GM12892 (cell line): ENCODE measurements at places on chromosomes 7 and 10.

GRCh38 chr7:88842201-88842600 is 46.7 kb upstream of the TEX47 start:
- no peak for DNase-seq

- DNase-seq = peak; percentile 80
These were observed 1.8 kb downstream of the SNCG start for GRCh38 chr10:86960003-86960862.

GRCh38 chr7:36360244-36360643 is 29.4 kb upstream of the ANLN start:
- DNase-seq = no peak

GRCh38 chr10:69663369-69663947 is 33.4 kb downstream of the FAM241B start:
- DNase-seq = no peak

DNA sequence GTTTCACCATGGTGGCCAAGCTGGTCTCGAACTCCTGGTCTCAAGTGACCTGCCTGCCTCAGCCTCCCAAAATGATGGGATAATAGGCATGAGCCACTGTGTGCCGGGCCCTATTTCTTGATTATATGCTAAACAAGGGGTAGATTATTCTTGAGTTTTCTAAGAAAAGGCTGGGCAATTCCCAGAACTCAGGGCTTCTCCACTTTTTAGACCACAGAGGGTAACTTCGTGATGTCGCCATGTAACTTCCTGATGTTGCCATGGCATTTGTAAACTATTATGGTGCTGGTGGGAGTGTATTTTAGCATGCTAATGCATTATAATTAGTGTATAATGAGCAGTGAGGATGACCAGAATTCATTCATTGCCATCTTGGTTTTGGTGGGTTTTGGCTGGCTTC is 35.8 kb downstream of the OTUD1 start:
- DNase-seq = no peak

DNA sequence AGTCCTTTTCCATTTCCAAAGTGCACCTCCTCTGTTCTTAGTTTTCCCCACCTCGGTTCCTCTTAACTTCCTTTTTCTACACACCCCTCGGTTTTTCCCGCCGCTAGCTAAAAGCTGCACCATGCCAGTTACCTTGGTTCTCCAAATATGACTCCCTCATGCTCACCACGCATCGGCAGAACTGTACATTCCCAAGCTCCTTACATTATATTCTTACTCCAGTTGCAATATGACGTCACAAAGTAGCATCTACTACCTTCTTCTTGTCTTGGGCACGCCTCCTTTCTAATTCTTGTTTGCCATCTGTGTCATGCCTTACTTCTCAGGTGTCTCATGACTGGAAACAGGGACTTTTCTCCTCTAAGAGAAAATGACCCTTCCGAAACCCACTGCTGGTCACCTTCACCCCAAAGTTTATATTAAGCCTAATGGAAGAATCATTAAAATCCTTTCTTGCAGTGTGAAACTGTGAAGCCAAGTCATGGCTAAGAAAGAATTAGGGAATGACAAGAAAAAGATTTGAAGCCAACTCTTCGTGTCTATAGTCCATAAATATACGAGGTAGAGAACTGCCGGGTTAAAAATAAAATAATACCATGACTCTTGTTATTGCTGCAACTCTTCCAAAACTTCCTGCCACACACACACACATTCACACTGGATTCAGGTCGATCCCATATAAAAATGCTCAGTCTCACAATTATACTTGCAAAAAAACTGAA is 1.7 kb downstream of the ESYT2 start:
- DNase-seq = no peak

GRCh38 chr10:63574011-63574410 is 52.8 kb downstream of the REEP3 start:
- DNase-seq = no peak

- peak; percentile 0 for DNase-seq
These were observed 12.2 kb upstream of the ZNF273 start for GRCh38 chr7:64890761-64891362.

GRCh38 chr7:130180571-130181262 is 24.5 kb downstream of the TMEM209 start:
- no peak for DNase-seq

GRCh38 chr10:6782378-6782777 is 202.3 kb upstream of the PRKCQ start:
- no peak for DNase-seq

GRCh38 chr10:111872591-111872990 is 311.0 kb downstream of the GPAM start:
- DNase-seq = no peak

GRCh38 chr7:19121977-19122588 is 4.6 kb upstream of the TWIST1 start:
- no peak for DNase-seq

DNA sequence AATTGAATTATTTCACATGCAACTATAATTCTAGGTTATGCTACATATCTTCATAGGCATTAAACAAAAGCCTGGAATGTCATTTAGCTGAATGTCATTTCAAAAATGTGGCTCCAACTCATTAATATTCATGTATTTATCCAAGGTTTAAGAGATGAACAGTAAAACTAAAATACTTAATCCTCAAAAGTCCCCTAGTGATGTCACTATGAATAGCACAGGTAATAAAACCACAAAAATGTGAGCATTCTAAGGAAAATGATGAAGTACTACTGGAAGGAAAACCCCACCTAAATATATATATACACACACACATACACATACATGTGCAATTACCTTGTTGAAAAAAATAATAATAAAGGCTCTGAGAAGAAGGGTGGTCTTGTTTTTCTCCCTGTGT is 154.4 kb upstream of the ASAH2 start:
- DNase-seq = no peak

DNA sequence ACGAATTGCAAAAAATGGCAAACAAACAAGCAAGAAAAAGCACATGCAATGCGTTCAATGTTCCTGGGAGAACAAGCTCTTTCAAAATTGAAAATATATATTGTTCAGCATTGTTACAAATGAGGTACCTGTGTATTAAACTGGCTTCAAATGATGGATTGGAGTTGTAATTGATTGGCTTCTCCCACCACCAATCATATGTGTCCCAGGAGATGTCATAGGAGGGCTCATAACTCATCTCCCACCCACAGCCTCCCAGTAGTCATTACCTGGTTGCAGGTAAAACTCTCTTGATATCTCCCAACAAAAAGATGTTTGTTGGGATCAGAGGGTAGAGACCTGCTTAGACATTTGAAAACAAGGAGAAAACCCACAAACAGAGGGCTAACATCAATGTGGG is 302.9 kb downstream of the BAMBI start:
- no peak for DNase-seq

DNA sequence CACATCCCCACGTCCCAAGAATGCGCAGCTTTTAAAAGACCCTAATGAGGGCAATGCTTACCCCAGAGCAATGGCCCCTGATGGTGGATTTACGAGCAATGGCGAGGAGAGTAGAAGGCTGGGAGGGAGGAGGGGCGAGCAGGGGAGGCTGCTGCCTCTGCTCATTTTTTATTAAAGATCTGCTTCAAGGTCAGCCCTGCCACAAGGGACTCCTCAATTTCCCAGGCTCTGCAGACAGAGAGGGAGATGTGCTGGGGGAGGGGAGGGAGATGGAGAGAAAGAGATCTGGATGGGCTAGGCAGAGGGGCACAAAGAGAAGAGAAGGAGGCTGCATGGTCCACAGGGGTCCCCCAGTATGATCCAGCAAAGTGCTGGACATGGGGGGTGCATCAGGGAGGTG is 7.8 kb upstream of the SRRM3 start:
- DNase-seq = no peak

DNA sequence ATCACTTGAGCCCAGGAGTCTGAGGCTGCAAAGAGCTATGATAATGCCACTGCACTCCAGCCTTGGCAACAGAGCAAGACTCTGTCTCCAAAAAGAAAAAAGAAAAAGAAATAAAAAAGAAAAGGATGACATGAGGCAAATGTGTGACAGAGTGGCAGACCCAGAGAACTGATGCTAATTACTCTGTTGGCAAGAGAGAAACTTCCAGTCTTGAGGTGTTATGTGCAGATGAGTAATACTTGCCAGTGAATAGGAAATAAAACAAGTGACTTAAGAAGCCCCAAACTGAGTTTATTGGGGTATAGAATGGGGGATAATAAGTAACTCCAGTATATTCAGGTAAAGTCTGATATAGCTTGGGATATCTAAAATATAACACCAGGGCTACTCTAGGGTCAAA is 9.5 kb upstream of the ANXA7 start:
- DNase-seq = no peak

GRCh38 chr7:143447466-143447865 is 4.2 kb downstream of the TAS2R60 start:
- no peak for DNase-seq

DNA sequence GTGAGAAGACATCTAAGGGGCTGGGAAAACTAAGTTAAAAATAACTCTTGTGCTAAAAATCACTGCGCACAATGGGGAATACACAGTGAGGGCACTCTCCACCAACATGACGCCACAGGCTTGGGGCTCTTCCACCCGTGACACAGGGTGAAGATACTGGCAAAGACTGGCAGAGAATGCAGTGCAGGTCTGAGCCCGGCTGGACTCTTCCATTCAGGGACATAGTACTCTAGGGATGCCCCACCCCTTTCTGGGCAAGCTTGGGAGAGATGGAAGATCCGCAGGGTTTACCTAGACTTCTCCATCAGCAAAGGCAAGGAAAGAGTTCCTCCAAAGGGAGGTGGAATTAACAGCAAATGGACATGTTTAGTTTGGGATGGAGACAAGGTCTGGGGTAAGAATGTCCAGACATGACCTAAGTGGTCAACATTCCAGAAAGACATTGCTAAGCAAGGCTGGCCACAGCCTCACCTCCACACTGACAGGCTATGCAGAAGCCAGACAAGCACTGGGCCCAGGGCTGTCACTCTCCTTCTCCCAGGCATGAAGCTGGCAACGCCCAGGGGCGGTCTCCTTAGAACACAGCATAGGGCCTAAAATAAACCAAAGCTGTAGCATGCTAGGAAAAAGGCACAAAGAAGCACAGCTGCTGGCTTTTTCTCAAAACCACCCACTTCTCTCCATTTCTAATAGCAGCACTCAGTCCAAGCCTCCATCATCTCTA is 28.1 kb downstream of the XPNPEP1 start:
- DNase-seq = no peak

DNA sequence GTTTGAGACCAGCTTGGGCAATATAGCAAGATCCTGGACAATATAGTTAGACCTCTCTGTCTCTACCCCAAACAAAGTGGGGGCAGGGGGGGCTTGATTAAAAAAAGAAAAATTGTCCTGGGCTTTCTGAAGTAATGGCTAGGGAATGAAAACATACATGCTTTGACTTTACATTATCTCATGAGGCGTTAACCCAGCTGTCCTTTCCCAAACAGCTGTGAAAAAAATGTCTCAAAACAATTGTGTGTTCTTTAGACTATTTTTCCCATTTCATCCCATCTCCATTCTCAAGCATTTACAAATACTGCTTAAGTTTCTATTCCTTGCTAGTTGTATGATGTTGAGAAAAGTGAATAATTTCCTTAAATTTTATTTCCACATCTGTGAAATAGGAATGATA is 27.0 kb upstream of the CDK13 start:
- no peak for DNase-seq

DNA sequence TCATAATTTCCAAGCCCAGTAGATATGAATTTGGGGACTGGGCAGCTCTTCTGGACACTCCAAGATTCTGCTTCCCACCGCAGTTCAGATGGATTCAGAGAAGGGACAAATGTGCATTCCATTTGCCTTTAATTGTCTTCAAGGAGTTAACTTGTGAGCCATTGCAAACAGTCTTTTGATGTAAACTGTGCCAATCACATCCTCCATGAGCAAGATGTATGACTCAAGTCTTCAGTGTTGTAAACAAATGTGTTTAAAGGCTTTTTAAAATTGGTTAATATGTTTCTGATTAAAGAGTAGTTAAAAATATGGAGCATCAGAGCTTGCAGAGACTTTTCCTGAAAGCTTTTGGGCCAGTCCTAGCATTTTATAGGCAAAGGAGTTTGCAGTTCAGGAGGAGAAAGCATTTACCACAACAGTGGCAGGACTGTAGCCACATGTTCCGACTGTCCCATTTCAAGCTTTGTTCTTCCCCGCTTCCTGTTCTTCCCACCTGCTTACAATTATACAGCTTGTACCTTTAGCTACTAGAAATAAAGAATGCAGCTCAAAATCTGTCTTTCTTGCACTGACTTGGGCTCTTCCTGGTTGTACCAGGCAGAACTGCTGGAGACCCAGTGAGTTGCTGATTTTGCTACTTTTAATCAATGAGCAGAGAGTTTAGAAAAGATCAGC is 6.2 kb downstream of the SLC18A2 start:
- DNase-seq = no peak

- no peak for DNase-seq
These were observed 109.3 kb downstream of the ETV1 start for GRCh38 chr7:13879994-13880686.

GRCh38 chr10:125172694-125173093 is 12.3 kb upstream of the CTBP2 start:
- DNase-seq = no peak

DNA sequence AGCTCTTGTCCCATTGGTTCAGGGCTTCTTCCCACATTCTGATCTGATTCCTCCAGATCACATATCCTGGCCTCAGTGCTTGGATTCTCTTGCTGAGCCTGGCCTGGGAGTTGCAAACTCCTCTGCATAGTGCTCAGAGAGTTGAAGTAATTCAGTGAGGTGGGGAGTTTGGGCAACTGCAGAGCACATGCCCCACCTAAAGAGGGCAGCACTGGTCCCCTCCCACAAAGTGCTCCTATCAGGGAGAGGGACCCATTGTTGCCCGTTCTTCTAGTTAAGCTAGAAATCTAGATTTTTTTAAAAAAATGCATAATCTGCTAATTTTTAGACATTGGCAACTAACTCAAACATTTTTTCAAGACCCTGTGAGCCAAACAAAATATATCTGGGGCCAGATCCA is 45.1 kb downstream of the CHN2 start:
- no peak for DNase-seq

DNA sequence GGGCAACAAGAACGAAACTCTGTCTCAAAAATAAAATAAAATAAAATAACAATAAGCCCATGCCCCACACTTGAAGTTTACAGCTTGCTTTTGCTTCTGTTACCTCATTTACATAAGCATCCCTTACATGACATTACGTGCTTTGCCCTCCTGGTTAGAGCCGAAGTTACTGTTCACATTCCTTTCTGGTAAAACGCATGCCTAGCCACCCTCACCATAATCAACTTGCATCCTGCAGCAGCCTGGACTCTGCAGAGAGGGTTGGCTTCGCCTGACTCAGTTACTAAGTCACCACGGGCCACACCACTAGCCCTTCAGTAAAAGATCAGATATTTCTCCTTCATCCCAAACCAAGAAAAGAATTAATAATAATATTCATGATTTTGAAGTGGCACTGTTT is 736.0 kb upstream of the AUTS2 start:
- DNase-seq = no peak

- DNase-seq = peak; percentile 6
These were observed 317.8 kb downstream of the SH2D4B start for GRCh38 chr10:80855348-80855971.

GRCh38 chr10:24552346-24553016 is 171.2 kb downstream of the ARHGAP21 start:
- DNase-seq = peak; percentile 28

DNA sequence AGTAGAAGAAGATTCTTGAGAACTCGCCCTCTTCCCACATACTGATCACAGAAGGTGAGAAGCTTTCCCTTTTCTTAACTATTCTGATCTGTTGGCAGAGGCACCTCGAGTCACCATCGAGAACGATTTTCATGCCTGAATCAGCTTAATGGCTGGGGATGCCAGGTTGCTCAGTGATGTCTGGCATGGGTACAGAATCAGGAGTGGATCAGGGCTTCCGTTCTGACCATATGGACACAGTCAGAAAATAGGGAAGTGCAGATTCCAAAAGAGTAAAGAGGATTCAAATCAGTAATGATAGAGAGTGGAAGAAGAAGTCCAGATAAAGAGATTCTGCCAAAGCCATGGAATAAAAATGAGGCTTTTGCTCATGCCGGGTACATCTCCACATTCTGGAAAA is 52.0 kb upstream of the GRB10 start:
- no peak for DNase-seq
